ENCODE measurements at places on chromosomes 12 and 14.

DNA sequence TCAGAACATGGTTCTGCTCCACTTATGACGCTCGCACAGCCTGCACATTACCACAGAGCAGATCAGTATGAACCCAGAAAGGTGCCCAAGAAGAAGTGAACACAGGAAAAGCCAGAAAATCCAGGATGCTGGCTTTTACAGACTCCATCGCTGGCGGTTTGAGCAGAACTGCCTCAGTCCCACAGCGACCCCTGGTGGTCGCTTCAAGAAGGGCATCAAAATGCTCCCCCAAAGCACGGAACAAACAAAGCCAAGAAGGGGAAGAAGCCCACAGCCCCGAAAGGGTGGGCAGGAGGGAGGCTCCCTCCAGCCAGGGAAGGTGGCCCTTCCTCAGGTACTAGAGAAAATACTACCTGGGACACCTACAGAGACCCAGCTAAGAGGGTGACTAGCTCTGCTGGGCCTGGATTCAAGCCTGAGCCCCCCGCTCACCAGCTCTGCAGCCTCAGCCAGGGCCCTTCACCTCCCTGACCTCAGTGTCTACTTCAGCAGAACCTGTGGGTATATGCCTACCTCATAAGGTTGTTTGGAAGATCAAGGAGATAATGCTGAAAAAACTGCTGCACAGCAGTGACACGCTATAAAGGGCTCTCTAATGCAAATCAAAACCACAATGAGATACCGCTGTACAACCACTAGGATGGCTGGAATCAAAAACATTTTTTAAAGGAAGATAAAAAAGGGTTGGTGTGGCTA, 98.1 kb downstream of the NCOR2 start:
- no peak for DNase-seq

GRCh38 chr12:75705749-75706711, 194.6 kb upstream of the KRR1 start:
- no peak for DNase-seq

DNA sequence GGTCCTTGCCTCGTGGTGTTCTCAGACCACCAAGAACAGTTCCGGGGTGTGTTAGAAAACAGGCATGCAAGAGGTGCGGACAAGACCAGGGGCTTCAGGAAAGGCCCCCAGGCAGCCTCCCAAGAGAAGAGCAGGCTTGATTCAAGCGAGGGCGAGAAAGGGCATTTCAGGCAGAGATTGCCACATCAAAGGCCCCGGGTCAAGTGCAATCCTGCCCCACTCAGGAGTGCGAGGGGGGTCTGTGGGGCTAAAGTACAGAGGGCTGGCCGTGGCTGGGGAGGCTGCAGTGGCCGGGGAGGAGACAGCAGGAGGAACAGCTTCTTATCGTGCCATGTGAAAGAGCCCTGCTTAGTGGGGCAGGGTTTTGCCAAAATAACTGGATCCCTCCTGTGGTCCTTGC, 2.7 kb upstream of the BDKRB2 start:
- DNase-seq: no peak

GRCh38 chr12:81722004-81722403, 37.1 kb downstream of the PPFIA2 start:
- DNase-seq: no peak

GRCh38 chr12:57754411-57755193, at the start of gene MARCHF9:
Gene MARCHF9, plus strand, starts transcription at chr12:57755103. Its CDS starts 426 bp downstream, at chr12:57755529.
- DNase-seq: peak; percentile 75

Measured in activated CD4-positive, alpha-beta T cell treated with anti-CD3 and anti-CD28 coated beads for 24 hours (primary cell).